ENCODE measurements at places on chromosomes 7 and 10.
A peak's percentile ranks its signal among the peaks of the same experiment; 100 is the strongest.

GRCh38 chr7:87784424-87784823, 91.7 kb downstream of the SLC25A40 start:
- no peak for DNase-seq

DNA sequence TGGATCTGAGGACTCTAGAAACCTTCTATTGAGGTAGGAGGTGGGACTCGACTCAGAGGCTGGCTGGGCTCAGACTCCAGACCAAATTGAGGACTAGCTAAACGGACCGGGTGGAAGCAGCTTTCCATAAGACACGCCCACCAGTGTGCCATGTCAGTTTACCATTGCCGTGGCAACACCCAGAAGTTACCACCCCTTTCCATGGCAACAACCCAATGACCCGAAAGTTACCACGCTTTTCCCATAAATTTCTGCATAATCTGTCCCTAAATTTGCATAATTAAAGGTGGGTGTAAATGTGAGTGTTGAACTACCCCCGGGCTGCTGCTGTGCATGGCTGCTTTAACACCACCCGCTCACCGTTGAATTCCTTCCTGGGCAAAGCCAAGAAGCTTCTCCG, 58.9 kb downstream of the MICALL2 start:
- no peak for DNase-seq

GRCh38 chr7:55440040-55440690, 75.0 kb downstream of the LANCL2 start:
- DNase-seq: no peak

DNA sequence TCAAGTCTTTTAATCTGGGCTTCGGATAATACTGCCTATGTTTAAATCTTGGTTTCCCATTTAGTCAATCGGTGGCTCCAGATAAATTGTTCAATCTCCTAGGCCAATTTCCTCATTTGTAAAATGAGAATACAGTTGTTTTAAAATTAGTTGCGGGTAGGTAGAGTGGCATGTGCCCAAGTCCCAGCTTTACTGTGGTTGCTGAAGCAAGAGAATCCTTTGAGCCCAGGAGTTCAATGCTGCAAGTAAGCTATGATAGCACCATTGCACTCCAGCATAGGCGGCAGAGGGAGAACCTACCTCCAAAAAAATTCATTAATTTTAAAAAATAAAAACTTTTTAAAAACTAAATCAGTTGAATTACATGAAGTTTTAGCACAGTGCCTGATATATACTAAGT, 7.3 kb downstream of the RNF216 start:
- no peak for DNase-seq

DNA sequence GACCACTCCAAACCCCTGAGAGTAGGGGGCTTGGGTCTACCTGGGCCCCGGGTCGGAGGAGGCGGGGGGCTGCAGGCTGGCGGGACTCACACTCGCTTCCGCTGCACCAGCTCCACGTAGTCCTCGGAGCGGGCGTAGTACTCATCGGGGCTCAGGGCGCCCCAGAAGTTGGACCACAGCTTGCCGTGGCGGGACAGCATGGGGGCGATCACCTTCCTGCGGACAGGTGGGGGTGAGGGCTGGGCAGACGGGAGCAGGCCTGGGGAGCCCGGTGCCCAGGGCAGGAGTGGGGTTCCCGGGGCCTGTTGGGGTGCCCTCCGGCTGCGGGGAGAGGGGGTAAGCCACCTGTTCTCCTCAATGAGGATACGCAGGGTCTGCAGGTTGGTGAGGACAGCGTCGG, 5.9 kb downstream of the PLOD3 start:
- no peak for DNase-seq

DNA sequence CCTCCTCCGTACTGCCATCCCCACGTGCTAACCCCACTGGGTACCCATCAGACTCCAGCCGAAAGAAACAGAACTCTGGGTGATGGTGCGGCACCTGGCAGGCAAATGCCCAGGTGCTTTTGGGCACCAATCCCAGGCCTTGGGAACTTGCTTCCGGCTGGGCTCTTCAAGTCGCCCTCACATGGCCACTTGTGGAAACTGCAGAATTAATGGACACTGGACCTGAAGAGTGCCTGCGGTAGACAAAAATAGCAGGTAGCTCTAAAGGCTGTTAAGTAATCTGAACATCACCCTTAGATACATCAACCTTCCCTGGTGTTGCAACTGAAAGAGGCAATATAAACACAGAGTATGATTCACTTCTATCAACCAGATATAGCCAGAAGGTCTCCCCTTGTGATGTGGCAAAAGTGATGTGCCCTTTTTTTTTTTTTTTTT, 644.4 kb downstream of the GRM8 start:
- DNase-seq: no peak

- no peak for DNase-seq
Observed at GRCh38 chr7:140697447-140698143, 1.1 kb downstream of the NDUFB2 start.

GRCh38 chr10:122056431-122057094, 67.6 kb downstream of the TACC2 start:
- no peak for DNase-seq

DNA sequence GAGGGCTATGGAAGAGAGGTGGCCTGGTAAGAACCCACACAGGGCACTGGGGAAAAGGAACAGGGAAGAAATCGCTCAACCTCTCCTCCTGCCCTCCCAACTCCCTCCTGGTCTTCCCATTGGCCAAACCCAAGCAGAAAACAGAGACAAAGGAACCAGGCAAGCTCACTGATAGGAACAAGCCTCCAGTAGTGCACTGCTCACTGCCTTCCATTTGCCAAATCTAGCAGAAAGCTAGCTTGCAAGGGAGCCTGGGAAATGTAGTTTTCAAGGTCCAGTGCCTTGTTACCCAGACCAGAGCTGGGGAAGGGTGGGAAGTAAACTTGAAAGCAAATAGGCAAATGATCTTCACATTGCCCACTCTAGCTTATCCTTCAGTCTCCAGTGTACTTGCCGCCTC, 556.1 kb upstream of the AUTS2 start:
- DNase-seq: no peak

DNA sequence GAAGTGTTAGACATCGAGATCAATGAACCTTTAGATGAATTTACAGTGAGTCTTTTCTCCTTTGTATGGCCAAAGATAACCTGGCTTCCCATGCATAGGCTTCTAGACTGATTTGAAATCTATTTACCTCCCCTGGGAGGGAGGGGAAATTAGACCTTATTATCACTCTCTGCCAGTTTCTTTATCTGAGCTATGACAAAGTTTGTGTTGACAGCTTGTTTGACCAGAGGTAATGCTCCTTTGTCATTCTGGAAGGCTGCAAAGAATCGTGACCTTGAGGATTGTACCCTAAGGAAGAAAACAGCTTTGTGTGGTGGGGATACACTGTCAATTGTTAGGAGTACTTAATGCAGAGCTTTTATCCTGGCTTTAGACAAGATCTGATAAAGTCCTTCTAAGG, 36.4 kb downstream of the RBM33 start:
- no peak for DNase-seq

- no peak for DNase-seq
Observed at GRCh38 chr10:123903621-123904020, 12.0 kb upstream of the CPXM2 start.

GRCh38 chr10:35421553-35422178, 85.4 kb downstream of the CCNY start:
- no peak for DNase-seq

DNA sequence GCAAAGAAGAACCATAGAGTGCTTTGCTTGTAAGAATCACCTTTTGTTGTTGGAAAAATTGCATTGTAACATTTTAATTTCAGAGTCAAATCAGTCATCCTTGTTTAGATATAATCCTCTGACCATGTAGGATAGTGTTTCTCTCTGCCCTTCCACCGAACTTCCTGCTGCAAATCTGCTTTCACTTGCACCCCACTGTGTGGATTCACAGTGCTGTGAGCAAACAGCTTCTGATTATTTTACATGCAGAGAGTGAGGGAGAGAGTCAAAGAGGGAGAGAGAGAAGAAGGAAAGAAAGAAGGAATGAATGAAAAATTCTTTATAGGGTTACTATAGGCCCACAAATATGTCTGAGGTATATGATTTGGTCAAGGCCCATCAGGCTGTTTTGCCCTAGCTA, 30.0 kb upstream of the SEM1 start:
- DNase-seq: no peak

DNA sequence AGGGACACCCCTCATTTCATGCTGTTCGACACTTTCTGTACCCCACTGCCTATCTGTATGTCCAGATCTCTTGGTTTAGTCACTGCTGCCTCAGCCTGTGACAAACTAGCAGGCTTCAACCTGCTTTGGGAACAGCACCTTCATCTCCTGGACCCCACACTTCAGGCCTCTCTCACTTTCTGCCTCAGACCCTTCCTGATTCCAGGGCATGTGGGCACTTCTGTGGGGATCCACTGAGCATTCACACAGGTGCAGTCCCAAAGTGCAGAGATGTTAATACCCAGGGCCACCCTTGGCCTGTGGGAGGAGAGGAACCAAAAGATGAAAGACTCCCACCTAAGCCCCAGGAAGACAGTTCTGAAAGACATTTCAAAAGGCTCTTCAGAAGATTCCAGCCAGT, 29.4 kb upstream of the C10orf71 start:
- DNase-seq: no peak

- peak; percentile 43 for DNase-seq
Observed at GRCh38 chr10:4767033-4767814, 58.8 kb upstream of the AKR1E2 start.

DNA sequence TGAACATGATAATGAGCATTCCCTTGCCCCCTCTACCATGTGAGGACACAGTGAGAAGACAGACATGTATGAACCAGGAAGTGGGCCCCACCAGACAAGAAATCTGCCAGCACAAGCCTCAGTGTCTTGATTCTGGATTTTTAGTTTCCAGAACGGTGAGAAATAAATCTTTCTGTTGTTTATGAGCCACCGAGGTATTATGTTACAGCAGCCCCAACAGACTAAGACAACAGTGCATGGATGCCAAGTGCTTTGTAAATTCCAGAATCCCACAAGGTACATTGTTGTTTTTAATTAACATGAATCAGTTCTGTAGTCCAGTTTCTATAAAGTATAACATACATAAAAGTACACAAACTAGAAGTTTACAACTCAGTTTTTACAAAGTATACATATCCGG, 162.2 kb downstream of the ARHGAP21 start:
- DNase-seq: no peak

DNA sequence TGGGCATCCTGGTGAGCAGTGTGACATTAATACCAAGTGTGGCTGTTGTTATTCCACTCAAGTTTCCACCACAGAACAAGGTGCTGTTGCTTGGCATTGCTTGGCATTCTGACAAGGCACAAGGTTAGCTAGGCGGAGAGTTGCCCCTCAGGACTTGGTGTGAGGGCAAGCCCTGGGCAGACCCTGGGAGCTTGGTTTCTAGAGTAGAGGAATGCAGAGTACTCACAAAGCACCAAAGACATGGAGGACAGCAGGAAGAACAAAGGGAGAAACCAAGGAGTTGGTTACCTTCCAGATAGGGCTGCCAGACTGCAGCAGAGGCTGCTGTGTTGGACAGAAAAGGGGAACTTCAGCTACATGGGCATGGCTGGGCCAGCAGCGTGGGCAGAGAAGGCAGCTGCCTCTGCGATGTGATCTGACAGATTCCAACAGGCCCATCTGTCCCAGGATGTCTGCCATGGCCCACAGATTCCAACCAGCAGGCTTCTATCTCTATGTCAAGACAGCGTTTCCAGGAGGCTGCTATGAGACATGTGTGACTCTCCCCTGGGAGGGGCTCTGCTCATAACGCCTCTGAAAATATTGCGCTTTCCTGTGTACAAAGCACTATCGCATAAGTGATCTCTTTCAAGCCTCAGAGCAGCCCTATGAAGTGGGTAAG, 1.8 kb downstream of the GOLGA7B start:
- DNase-seq: peak; percentile 53

DNA sequence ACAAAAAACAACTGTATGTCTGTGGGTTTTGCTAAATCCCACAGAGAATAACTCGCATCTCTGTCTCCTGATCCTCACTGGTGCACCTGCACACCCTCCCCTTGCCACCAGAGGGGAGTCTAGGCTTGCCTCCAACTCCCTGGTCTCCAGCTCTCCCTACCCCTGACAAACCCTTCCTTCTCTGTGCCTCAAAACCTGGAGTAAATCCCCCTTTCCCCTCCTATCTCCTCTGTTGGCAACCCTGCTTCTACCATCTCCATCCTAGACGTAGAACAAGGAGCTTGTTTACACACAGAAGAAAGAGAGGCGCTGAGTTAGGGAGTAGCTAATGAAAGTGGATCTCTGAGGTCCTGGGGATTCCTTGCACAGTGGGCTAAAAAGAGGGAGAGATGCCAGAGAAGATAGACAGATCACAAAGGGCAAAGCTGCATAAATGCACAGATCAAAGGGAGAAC, 6.0 kb downstream of the MBLAC1 start:
- DNase-seq: peak; percentile 73

GRCh38 chr10:33365871-33366411, 31.5 kb upstream of the NRP1 start:
- DNase-seq: peak; percentile 34

DNA sequence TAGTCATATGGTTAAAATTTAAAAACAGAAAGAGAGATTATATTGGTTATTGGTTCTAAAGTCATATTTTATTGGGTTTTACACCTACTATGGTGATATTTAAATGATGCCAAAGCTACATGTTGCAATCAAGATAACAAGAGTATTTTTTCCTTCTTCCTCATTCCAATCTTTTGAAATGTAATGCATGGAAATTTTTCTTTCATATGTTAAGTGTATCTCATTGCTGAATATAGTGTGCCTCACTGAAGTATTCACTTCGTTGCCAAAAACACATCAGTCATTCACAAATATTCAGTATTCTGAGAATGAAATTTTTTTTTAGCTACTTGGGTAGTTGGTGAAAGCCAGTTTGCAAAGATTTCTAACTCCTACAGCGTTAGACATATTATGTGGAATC, 19.5 kb downstream of the HDAC9 start:
- no peak for DNase-seq

GRCh38 chr7:28587211-28587610, 174.9 kb downstream of the CREB5 start:
- DNase-seq: no peak

- no peak for DNase-seq
Observed at GRCh38 chr10:44373341-44373995, 11.4 kb downstream of the CXCL12 start.

GRCh38 chr10:106619346-106619745, 545.2 kb downstream of the SORCS1 start:
- no peak for DNase-seq

GRCh38 chr10:101292194-101293006, 61.6 kb upstream of the BTRC start:
- no peak for DNase-seq

DNA sequence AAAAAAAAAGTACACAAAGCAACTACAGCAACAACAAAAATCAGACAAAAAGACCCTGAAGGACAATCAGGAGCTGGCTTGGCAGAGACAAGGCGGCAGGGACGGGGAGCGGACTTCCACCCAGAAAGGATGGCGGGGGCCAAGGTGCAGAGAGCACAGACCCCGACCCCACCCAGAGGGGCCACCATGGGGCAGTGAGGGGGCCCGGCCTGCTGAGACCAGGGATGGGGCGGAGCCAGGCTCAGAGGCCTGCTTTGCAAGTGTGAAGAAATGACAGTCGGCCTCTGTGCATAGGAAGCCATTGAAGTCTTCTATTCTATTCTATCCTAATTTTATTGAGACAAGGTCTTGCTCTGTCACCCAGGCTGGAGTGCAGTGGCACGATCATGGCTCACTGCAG, 82.0 kb downstream of the ELFN1 start:
- DNase-seq: no peak

- DNase-seq: no peak
Observed at GRCh38 chr10:29734640-29734961, 99.8 kb upstream of the SVIL start.

- DNase-seq: no peak
Observed at GRCh38 chr7:47340517-47340916, 241.4 kb downstream of the TNS3 start.
